ENCODE measurements at places on chromosomes 4 and X.

DNA sequence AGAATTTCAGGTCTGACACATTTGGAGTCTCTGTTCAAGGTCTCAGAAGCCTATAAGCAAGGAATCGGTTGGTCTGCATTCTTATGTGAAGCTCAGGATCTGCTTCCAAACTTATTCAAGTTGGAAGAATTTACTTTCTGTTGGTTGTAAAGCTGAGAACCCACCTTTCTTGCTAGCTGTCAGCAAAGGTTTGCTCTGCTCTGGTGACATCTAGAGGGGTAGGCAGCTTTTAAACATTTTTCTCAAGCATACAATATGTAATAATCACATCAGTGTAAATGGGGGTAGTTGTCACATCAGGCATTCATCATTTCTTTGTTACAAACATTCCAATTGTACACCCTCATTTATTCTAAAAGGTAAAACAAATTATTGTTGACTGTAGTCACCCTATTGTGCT lies 935.2 kb downstream of the TRAM1L1 start:
- DNase-seq: no peak

GRCh38 chr4:7540206-7540605 lies 105.5 kb upstream of the PSAPL1 start:
- DNase-seq: no peak

DNA sequence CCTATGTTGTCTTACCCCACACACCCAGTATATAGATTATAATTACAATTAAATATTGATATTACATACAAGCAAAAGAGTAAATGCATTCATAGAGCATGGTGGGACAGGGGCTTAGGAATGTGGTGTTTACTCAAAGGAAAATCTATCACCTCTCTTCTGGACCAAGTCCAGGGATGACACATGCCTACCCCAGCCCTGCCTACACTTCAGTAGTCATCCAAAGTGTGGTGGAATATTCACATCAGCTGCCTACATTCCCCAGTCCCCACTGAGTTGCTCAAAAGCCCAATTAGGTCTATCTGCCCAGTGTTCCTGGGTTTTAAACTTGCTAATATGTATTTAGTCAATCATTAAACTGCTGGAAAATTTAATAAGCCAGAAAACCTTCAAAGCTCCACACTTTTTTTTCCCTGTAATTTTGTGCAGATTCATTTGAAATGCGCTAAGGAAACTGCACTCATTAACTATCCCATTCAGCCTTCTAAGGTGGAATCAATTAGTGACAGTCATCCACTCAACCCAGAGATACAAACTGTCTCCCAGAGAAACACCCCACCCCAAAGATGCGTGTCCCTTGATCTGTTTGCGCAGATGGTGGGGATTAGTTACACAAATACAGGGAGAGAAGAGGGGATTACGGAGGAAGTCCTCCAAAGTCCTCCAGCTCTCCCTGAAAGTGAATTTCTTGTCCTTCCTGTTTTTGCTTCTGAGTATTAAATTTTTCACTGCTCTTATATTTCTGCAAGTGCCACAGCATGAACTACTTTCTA lies 91.7 kb upstream of the KDR start:
- DNase-seq: peak; percentile 24

GRCh38 chr4:17066236-17066635 lies 167.8 kb upstream of the LDB2 start:
- DNase-seq: no peak

GRCh38 chr4:152032722-152033131 lies 271.9 kb upstream of the GATB start:
- DNase-seq: peak; percentile 80

DNA sequence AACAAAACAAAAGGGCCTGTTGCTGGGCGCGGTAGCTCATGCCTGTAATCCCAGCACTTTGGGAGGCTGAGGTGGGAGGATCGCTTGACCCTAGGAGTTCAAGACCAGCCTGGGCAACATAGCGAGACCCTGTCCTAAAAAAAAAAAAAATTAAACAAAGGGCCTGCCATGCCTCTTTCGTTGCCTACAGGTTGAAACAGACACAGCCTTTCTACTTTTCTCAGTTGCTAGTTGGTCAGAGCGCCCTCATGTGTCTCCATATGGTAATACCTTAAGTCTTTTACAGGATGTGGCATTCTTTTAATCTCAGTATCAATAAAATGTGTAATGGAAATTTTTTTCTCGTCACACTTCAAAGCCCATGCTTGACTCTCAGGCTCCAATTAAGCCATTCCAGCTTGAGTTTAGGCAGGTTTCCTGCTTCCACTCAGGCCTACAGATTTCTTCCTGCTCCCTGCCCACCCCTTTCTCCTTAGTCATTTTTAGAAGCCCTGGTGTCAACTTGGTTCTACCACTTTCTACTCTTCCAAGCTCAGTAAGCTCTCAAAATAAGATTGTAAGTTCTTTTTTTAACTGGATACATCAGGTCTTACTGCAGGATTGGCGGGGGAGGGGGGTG lies 4.6 kb upstream of the SOWAHD start:
- peak; percentile 45 for DNase-seq

GRCh38 chr4:14652522-14652921 lies 349.8 kb upstream of the CPEB2 start:
- no peak for DNase-seq

DNA sequence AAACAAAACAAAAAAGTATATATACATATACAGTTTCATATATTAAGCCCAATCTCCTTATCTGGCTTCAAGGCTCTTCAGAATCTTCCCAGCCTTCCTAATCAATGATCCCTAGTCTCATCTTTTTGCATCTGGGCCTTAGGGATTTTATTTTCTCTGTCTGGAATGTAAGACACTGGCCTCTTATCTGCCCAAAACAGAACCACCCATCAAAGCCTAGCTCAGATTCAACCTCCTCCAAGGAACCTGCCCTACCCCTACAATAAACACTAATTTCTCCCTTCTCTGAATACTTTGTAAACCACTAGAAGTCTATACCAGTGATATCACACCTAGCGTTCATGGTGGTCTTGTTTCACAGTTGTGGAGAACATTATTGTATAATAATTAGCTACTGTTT lies 23.2 kb upstream of the GAB1 start:
- no peak for DNase-seq

GRCh38 chr4:117328333-117328732 lies 243.0 kb upstream of the TRAM1L1 start:
- DNase-seq: no peak

DNA sequence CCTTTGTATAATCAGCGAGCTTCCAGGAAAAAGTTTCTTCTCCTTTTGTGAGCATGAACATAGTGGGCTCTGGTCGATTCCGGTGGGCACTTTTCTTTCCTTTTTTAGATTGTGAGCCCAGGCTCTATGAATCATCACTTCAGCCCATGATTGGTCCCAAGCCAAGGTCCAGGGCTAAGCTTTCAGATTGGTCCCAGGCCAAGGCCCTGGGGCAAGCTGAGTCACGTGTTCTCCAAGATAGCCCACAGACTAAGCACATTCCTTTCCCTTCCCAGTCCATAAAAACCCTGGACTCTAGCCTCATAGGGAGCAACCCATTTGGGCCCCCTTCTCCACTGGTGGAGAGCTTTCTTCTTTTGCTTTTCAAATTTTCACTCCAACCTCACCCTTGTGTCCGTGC lies 430.5 kb downstream of the NAP1L3 start:
- DNase-seq: no peak

DNA sequence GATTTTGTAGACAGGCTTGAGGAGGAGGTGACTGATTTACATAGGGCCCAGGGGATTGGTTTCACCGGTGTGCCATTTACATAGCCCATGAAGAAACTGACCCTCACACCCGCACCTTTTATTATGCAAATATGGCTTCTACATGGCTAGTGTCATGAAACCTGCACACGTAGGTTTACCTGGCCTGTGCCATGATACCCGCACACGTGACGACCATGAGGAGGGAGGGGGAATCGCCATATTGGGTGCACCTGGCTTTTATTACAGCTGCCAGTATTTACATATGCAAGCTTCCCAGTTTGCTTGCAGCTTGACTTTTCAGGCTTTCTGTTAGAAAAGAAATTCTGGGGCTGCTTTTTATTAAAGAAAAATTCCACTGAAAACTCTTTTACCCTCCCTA lies 359.7 kb downstream of the ADAM29 start:
- no peak for DNase-seq

GRCh38 chrX:3449287-3449686 lies 102.8 kb upstream of the MXRA5 start:
- DNase-seq: no peak
